SK-N-MC (cell line): ENCODE measurements at places on chromosomes 13 and 19.

DNA sequence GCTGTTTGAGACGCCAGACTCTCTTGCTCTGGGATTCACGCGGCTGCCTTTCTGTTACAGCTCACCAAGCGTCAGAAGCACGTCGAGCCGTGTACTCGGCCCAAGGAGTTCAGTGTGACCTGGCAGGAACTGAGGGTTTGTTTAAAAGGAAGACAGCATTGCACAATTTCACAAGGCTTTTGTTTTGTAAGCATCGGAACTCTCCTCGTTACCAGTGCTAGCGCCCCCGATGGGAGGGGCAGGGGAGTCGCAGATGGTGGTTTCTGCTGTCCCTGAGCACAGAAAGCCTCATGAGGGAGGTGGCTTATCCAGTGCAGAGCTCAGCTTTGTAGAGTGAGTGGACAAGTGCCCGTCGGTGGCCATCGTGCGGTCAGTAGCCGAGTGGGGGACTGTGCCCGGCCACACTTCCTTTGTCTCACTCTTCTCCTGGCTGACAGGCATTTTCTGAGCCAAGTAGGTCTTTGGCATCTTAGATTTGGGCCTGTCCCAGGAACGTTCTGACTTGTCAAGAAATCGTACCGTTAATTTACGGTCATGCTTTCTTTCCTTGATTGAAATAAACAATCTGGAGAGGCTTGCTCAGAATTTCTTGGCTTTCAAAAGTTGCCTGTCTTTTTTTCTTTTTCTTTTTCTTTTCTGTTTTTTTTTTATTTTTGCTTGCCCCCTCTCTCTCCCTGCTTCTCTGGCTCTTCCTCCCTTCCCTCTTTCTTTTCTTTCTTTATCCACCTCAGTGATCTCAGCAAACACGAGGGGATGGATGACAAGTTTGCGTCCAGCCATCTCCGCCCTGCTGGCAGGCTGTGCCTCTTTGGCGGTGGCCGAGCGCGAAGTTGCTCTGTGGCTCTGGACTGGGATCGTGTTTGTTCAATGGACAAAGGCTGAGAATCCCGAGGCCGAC, 7.7 kb downstream of the KDM4B start:
- no peak for DNase-seq

DNA sequence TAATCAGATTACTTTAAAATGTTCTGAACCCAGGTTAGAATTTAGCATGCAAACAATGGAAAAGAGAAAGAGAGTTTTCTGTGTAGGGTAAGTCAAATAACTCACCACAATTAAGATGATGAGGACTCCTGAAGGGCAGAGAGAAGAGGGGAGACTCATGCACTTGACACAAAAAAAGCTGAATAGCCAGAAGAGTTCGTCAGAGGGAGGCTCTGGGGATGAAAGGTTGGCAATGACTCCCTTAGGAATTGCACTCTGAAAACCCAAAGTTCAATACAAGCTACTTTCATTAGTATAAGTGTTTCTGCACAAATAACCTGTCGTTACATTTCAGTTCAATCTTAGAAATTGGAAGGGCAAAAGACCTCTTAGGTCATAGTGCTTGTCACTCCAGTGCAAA, 434.4 kb upstream of the PCDH9 start:
- no peak for DNase-seq

- no peak for DNase-seq
Measured at GRCh38 chr19:58117841-58118575, 20.0 kb upstream of the ZSCAN18 start.

- no peak for DNase-seq
Measured at GRCh38 chr13:40652588-40652940, 13.9 kb downstream of the FOXO1 start.

DNA sequence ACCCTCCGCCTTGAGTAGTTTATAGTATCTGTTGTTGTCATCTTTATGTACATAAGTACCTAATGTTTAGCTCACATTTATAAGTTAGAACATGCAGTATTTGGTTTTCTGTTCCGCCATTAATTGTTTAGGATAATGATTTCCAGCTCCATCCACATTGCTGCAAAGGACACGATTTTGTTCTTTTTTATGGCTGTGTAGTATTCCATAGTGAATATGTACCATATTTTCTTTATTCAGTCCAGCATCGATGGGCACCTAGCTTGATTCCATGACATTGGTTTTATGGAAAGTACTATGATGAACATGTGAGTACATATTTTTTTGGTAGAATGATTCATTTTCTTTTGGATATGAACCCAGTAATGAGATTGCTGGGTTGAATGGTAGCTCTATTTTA, 174.4 kb upstream of the SPRY2 start:
- DNase-seq, result no peak
